ENCODE measurements at places on chromosomes 3 and 15. TPM values are rescaled to one million over a fixed set of nuclear protein-coding genes. Genes with fewer than 3 reads are reported as not detected.

Gene AHSG
- 0.84 TPM for total RNA-seq

Gene PLSCR5
- not detected for total RNA-seq

Gene GOLGA8T
- total RNA-seq: not detected

Gene ATP13A5
- not detected for total RNA-seq

Gene WDR93
- not detected for total RNA-seq

Gene UACA
- 0.33 TPM for total RNA-seq

Gene RETNLB
- total RNA-seq: not detected

Gene CPB1
- 6.5 TPM for total RNA-seq

Gene GLDN
- not detected for total RNA-seq

Gene RARRES1
- total RNA-seq: not detected

Gene MUSTN1
- 0.38 TPM for total RNA-seq

Gene SLC2A2
- 0.20 TPM for total RNA-seq

Gene SLC6A1
- total RNA-seq: not detected

Gene ULK4
- 7.3 TPM for total RNA-seq

Gene LDHAL6B
- not detected for total RNA-seq

Gene GRAMD1C
- total RNA-seq: not detected

Gene GOLGA6L7
- total RNA-seq: not detected

Gene MORC1
- total RNA-seq: not detected

Gene GOLGA6A
- not detected for total RNA-seq

Gene IL16
- total RNA-seq: 45.0 TPM

Gene DPPA2
- total RNA-seq: not detected

Gene CHRM5
- total RNA-seq: not detected

Gene STRC
- 0.22 TPM for total RNA-seq

Gene KNG1
- 0.28 TPM for total RNA-seq

Gene GRAMD2A
- not detected for total RNA-seq

Gene MINAR1
- total RNA-seq: 0.42 TPM

All from activated T-cell treated with anti-CD3 and anti-CD28 coated beads, Interleukin-2, amount 50 U/mL, for 4 hours (primary cell).